ENCODE measurements at places on chromosomes 2 and 18.

- DNase-seq: no peak
These were observed 1.4 kb downstream of the PTGR3 start for GRCh38 chr18:75207310-75208154.

- DNase-seq: no peak
These were observed 114.9 kb upstream of the OSR1 start for GRCh38 chr2:19473350-19473749.

DNA sequence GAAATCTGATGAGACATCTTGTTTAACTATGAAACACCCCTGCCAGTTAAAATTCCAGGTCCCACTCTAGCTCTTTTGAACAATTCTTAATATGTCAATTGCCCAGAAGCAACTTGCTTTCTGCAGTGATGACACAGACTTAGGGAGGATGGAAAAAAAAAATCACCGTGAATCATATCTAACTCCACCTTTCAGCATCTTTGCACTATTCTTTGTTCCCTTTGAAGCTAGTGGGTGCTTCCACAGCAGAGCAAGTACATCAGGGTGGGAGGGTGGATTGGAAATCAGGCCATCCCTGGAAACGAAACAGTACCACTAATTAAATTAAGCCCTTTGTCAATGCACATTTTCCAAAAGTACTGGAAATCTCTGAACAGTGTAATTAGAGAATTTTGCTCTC, 324.3 kb upstream of the MEIS1 start:
- no peak for DNase-seq

DNA sequence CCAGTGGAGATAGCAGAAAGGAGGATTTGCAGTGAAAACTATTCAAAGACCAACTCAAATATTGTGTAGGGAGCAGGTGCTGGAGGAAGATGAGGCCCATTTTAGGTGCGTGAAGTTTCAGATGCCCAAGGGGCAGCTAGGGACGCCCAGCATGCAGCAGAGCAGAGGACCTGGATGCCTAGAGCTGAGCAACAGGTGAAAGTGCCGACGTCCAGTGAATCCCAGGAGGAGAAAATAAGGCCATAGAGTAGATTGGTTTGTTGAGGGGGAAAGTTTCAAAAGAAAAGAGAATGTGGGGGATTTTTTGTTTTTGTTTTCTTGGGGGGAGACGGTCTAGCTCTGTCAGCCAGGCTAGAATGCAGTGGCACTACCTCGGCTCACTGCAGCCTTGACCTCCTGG, 53.1 kb downstream of the OSBPL1A start:
- no peak for DNase-seq

DNA sequence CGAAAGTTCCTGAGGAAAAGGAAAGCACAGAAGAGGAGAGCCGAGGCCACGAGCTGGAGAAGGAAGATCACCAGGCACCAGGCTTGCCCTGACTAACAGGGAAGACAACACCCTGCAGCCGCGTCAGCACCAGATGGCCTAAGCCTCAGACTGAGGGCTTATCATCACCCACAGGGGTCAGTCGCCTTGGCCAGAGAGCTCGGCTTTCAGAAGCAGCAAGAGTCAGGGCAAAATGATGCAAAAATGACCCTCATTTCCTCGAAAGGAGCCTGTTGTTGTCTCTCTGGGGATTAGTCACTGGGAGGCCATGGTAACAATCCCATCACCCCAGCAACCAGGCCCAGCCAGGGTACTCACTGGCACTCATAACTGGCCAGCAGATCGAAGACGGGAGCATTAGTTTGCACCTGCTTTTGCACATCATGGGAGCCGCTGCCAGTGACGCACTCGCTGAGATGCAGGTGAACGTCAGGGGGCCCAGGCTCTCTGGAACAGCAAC, 42.7 kb upstream of the ZFP36L2 start:
- DNase-seq: no peak

DNA sequence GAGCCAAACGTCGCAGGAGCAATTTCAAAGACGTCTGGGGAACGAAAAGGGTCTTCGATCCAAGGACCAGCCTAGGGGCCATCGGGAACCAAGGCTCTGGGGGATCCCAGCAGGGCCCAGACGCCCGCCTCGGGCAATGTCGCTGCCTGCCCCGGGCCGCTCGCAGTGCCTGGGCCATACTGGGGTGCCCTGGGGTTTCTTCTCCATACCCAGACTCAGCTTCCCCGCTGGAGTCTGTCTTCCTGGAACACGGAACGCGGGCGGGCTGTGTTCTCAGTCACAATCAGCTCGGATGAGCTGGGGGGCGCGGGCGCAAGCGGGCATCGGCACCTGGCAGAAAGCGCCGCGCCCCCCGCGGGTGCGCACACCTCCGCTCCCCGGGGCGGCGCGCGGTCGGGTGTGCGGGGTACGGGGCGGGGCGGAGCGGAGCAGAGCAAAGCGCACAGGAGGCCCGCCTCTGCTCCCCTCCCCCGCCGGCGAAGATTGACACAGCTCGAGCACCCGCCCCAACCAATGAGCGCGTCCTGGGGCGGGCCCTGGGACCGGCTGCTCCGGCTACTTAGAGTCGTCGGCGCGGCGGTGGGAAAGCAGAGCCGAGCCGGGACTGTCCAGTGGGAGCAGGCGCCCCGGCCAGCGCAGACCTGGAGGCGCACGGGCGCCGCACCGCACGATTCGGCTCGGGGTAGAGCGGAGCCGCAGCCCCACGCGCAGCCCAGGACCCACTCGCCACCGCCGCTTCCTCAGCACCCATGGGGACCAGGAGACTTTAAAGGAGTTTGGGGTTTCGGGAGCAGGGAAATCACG, at the start of gene LRATD1:
TSS of gene LRATD1 (plus strand) at position 585 of the 804 bp plus-strand sequence. CDS start 1,263 bp downstream, outside the sequence.
- DNase-seq: no peak

GRCh38 chr18:37138456-37138855, 309.5 kb downstream of the KIAA1328 start:
- DNase-seq: no peak

- no peak for DNase-seq
These were observed 20.6 kb upstream of the HAAO start for GRCh38 chr2:42812899-42813479.

DNA sequence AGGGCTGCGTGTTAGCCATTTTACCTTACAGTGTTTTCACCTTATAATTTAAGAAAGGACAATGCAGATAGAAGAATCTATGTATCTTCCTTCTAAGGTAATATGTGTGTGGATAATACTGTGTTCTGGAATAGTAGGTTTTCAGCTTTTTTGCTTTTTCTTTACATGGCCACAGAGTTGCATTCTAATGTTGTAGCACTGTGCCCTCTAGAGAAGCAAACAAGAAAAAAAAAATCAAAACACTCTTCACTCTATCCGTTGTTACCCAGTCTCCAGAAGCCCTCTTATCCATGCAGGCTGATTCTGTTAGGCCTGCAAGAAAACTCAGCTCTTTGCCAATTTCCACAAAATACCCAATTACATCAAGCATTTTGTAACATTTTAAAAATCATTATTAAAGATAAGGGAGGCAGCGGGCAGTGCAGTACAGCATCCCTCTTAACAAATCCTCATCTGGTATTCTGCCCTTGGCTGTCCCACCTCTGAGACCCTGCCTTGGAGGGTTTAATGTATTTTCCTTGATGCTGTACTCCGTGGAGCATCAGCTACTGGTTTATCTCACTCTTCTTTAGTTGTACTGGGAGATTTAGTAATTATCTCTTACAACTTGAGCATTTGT, 41.8 kb downstream of the CDH7 start:
- DNase-seq: no peak

DNA sequence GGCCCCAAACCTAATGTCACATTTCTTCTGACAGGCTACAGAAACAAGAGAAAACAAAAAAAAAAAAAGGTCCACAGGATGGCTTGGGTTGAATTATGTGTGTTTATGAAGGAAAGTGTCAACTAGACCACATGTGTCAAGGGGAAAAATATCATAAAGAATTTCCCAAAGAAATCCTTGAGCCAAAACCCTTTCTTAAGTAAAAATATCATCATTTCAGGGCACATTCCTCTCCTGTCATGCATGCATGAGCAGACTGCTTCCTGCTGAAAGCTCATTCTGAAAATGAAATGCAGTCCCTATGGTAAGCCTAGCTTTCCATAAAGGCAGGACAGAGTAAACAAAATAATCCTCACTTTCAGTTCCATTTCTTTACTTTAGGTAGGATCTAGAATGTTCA, 85.7 kb upstream of the RBBP8 start:
- DNase-seq: no peak

DNA sequence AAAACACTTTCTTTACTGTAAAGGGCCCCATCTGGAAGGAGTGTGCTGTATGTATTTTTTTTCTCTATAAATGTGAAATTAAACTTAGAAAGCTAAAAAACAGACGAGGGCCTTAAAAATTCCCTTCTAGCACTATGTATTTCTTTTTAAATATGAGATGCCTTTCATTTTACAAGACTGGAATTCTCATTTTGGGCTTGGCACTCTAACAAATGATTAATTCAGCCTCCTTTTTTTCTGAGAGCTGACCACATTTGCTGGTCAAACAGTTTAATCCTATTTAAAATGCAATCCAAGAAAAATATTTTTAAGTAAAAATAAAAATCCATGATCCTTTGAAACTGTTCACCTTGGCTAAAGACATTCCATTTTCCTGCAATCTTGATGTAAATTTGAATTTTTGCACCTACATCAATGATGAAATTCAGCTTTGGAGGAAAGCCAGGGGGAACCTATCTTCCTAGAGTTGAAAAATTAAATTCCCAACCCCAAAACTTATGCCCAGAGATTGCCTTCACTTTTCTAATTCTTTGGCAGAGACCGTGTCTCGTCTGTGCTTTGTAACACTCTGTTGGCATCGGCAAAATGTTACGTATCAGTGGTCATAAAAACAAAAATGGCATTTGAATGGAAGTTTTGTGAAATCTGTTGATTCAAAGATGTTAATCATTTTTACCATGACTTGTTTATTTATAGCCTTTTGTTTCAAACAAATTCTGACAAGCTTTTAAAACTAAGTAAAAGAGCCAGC, 284.5 kb downstream of the ZNF521 start:
- no peak for DNase-seq

DNA sequence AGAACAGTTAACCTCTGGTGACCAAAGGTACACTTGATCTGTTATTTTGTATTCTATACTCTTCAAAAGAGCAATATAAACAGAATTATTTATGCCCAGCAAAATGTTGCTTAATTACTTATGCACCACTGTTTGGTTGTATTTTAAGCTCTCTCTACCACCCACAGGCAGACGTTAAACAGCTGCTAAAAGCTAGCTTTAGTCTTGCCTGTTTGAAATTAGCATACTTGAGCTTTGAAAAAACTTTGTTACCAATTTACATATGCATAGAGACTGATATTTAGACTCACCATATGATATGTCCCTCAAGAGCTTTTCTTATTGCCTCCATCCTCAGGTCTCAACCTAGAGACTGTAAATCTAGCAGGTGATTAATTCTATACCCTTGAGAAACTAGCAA, 426.9 kb downstream of the NR4A2 start:
- no peak for DNase-seq

- no peak for DNase-seq
These were observed 1.8 kb downstream of the OXER1 start for GRCh38 chr2:42762155-42762554.

DNA sequence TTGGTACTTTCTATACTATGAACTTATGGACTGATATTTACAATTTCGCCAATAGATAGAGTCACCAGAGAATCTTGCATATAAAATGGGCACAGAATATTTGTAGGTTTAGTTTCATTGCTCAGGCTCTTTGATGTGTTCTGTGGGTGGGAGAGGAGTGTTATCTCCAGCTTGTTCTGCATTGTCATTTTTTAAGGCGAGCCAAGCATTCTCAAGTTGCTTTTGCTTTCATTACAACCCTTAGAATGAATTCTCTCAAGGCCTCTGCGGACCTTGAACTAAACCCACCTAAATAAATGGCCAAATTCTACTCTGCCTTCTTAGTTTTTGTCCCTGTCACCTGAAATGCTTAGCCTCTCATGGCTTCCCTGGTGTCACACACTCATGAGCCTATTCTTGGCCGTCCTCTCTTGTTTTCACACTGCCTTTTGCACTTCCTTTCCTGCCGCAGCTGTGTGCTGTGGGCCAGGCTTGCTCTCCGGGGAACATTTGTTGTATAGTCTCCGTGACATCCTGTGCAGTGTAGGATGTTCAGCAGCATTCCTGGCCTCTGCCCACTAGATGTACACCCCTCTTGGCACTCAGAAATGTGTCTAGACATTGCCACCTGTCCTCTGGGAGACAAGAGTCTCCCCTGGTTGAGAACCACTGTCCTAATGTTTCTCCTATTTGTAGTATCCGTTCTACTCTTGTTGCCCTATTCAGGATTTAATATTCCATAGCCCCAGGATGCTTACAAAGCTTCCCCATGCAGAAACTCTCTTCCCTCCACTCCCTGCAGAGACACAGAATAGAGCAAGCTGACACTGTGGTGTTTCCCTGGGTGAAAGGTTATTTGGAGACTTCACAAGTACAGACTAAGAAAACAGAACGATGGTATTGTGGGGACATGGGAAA, 255.6 kb downstream of the PTPRM start:
- no peak for DNase-seq

DNA sequence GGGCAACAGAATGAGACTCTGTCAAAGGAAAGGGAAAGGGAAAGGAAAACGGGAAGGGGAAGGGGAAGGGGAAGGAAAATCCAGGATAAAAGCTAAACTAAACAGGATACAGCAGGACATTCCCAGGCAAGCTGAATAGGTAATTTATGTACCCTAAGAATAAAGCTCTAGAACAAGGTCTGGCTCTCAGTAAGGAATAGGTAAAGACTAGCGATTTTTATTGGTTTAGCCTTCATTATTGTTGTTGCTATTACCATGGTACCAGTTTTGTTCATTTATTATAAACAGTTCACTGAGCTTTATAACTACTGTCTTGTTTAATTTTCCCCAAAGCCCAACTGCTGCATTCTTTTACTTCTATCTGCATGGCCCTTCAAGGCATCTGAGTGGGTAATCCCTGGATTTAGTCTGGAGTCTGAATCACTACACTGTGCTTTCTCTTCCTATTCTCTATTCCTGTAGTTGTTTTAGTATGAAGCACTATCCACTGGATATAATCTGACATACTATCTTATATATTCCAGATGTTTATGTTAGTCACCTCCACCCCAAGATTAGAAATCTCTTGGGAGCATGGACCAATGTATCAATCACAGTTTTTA, 127.1 kb upstream of the TANK start:
- DNase-seq: no peak

DNA sequence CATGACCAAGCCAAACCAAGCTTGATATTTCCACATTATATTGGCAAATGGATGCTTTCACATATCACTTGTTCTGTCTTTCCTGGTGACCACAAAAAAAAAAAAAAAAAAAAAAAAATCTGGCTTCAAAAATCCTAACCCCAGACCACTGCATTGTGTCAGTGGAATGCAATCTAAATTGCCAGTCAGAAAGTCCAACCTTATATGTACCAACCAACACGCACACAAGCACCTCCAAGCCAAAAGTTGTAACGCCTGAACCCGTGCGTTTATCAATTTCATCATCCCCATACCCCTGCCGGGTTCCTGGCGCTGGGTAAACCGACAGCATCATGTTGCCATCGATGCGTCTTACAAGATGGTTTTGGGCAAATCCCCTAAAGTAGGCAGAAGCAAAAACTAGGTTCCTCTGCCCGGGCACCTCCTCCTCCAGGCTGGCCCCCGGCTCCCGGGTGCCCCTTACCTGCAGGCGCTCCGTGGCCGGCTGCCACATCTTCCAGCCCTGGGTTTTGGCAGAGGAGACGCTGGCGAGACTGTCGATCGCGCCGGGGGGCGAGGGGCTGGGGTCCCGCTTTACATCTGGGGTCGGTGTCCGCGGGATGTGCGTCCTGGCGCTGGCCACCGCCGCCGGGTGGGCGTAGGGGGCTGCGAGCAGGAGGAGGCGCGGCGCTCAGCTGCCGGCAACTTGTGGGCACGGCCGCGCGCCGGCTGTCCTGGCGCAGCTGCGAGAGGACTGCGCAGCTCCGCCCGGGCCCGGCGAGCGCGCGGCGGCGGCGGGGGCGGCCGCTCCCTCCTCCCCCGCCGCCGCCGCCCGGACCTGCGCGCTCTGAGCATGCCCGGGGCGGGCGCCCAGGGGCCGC, at the start of gene PID1:
TSS of gene PID1 (minus strand) at position 737 of the 860 bp plus-strand sequence. CDS start at position 493, 244 bp downstream.
- DNase-seq: no peak
